ENCODE measurements at places on chromosomes 5 and 9.

- DNase-seq = peak; percentile 11
Observed at GRCh38 chr9:82555431-82556051, 507.4 kb downstream of the RASEF start.

DNA sequence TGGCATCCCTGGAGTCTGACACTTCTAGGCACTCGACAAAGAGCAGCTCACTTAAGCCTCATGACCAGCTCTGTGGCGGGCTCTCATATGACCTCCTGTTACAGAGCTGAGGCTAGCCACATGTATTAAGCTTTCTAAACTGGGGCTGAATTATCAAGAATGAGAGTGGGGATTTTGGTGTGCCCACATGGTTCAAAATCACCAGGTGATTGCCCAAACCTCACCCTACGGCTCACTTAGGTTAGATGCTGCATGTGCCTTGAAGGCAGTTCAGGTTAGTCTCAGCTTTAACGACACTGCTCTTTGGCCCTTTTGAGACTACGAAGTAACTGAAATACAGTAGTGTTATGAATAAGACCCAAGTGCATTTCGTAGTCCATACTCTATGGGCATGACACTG is 39.4 kb upstream of the SMIM32 start:
- DNase-seq = no peak

- no peak for DNase-seq
Observed at GRCh38 chr9:20427359-20427758, 194.9 kb downstream of the MLLT3 start.

DNA sequence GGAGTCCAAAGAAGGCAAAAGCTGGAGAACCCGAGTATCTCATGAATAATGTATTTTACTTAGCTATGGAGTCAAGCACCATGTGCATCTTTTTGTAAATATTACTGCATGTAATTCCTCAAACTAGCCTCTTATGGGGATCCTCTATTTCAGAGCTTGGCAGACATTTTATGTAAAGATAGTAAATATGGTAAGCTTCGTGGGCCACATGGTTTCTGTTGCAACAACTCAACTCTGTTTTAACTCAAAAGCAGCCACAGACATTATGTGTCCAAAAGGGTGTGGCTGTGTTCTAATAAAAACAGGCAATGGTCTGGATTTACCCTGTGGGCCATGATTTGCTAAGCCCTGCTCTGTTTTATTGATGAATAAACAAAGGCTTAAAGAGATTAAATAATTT is 17.3 kb downstream of the DAPK1 start:
- no peak for DNase-seq

DNA sequence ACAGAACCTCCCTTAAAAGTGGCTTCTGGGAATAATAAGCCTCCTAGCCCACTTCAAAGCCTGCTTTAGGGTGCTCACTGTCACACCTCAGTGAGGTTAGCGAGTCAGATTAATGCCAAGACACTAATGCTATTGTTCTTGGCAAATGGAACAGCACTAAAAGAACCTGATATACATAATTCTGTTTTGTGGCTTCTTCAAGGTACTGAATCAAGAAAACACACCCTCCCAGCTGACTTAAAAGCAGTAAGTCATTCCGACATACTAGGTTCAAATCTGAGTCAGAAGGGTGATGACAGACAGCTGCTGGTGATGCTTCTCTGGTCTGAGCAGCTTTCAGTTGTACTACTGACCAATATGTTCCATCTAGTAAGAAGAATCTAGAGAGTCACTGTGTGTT is 121.6 kb downstream of the OXCT1 start:
- no peak for DNase-seq

DNA sequence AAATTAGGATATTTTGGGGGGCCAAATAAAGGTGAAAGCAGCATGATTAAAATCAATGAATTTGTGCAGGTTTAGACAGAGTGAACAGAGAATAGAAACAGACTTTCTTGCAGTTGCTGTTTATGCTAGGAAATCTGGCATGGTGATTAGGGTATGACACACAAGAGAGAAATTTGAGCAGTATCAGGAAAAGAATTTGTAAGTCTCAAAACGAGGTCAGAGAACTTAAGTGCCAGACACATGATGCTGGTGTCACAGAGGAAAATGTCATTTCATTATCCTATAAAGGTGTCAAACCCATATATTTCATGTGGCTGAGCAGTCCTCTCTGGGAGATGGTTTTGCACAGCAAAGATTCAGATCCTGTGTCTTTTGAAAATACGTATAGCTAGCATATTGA is 15.7 kb downstream of the LVRN start:
- DNase-seq = no peak

DNA sequence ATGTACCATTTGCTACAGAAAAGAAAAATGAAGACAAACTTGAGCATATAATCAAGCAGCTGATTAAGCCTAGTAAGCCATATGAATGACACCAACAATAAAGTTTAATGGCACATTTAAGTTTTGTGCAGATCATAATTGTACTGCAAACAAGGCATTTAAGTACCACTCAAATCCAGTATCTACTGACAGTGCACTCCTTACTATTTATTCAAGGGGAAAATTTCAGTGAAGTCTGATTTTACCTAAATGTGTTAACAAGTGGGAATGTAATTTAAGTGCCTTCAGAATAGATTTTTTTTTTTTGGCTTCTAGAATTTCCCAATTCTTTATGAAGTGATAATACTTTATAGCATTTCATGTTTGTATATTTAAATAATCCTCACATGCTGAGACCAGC is 341.0 kb upstream of the POU5F2 start:
- DNase-seq = no peak

- no peak for DNase-seq
Observed at GRCh38 chr5:36573438-36573837, 33.0 kb upstream of the SLC1A3 start.

DNA sequence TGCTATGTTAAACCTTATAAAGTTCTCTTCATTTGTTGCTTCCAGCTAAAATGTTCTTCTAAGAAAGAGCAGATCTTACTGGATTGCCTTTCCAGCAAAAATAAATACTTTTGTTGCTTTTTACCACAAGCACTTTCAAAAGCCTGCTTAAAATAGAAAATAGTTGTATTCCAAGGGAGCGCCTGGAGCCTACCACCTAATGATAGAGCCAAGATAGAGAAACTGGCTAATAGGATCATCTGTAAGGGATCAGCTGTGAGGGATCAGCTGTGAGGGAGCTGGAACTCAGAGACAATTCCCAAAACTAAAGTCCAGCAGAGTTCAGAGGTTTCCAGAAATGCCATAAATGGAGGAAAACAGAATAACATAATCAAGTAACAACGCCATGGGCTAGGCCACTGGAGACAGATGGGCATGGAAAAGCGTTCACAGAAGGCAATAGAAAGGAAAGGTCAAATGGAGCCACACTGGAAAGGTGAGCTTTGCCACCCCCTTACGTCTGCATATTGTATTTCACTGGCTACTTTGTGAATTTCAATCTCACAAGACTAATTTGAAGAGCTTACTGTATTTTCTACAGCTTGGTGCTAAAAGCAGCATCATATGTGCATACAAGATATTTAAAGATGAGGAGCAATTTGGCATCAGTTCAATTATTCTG is 140.6 kb upstream of the TLE4 start:
- no peak for DNase-seq

GRCh38 chr5:37015795-37016666 is 139.5 kb downstream of the NIPBL start:
- DNase-seq = no peak

GRCh38 chr5:125160787-125161502 is 414.5 kb upstream of the ZNF608 start:
- DNase-seq = peak; percentile 41

DNA sequence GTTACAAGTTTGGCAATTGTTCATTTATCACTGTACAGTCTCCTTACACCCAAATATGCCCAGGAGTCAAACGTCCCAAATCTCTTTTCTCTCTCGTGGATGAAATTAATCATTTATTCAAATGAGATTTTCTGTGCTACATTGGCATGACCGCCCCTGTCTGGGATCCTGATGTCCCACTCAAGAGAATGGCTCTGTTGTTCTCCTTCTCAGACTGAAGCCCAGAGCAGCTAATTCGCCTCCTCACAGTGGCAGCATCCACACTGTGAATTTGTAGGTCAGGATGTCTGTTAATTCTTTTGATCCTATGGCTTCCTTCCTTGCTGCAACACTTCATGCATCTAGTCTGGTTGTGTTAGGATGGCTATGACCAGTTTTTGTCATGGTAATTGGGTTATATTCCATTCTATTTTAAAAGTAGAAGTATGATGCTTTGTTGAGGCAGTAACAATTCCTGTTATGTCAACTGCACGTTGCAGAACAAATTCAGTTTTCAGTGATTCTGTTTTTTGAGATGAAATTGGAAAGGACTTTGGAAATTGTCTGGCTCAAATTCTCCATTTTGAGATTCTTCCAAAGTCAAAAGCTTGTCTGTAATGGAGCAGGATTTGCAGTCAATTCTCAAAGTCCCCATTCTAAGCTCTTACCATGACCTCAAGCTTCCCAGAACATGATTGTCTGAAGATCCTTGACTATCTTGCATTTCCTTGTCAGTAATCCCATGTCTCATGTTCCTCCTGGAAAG is 141.5 kb upstream of the GAS1 start:
- no peak for DNase-seq

DNA sequence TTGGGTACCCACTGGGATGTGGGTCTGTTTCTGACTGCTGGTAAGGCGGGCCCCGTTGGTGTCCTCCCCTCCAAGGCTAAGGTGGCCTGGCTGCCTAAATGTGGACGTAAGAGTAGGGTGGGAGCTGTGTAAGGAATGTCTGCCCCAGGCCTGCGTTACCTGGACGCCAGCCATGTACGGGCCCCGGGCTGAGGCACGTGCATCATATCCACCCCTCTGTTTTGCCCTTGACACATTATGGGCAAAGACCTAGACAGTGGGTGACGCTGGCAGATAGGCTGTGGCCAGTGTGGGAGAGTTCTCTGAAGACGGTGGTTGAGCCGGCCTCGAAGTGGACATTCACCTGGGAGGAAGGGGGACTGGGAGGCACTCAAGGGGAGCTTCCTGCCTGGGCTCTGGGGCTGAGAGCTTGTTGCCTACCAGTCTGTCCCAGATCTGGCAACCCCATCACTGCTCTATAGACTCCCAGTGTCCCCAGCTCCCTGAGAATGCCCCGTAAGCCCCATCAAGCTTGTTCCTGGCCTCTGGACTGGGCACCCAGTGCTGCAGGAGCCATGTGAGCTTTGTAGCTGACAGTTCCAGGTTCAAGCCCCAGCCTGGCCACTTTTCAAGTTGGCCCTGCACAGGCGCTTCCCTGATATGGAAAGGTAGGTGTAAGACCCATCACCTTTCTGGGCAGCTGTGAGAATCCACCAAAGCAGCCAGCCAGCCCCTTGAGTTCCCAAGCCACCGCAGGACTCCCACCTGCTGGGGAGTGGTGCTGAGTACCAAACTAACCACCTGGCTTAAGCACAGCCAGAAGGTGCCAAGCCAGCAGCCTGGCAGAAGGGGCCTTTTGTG is 3.2 kb upstream of the PRR7 start:
- DNase-seq = peak; percentile 18

GRCh38 chr5:40494631-40495236 is 185.0 kb upstream of the PTGER4 start:
- no peak for DNase-seq

DNA sequence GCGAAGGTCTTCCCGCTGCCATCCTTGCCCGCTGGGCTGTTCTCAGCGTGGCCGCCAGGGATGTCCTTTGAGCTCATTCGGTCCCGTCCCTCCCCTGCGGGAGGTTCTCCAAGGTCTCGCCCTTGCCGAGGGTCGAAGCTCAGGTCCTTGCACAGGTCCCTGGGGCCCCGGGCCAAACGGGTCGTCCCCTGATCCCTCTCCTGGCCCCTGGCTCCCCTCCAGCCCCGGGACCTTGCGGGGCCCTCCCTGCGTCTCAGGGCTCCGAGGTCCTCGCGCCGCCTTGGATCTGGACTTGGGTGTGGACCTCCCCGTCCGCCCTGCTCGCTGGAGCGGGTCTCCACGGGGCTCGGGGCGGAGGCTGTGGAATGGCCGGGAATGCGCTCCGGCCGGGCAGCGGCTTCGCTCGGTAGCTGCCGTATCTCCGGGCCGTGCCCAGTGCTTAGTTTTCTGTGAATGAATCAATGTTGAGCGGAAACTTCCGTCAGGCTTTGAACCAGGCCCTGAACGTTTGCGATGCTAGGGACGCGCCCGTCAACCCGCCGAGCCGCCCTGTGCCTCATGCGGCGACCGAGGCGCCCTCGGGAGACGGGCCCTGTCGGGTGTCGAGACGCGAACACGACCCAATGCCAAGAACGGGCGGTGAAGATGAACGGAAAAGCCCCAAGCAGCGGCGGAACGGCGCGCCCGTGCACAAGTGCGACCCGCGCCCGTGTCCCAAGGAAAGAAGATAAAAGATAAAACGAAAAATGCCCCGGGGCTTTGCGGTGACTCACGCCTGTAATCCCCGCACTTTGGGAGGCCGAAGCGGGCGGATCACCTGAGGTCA is 780 bp downstream of the RNU6ATAC start:
- DNase-seq = peak; percentile 68

- DNase-seq = peak; percentile 85
Observed at GRCh38 chr5:81233080-81233634, at the start of gene CKMT2. CKMT2 (plus strand) TSS chr5:81233322; CDS start chr5:81251133, 17,811 bp downstream.

GRCh38 chr5:169978714-169979113 is 1.6 kb downstream of the INSYN2B start:
- no peak for DNase-seq

DNA sequence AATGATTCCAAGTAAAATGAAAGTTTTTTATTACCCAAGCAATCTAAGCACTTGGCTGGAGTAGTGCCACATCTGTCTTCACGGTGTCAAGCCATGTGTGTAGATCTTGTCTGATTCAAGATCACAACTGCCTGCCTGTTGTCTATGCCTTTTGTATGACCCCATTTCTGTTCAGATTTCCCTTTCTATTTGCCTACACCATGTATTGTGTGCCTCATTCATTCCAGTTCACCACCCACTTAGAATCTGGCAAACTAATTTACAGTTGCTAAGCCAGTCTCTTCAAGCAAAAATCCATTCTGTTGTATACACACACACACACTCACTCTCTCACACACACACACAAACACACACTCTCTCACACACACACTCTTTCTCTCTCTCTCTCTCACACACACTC is 33.7 kb downstream of the GLDC start:
- no peak for DNase-seq

- no peak for DNase-seq
Observed at GRCh38 chr9:117344892-117345660, 69.8 kb downstream of the ASTN2 start.

DNA sequence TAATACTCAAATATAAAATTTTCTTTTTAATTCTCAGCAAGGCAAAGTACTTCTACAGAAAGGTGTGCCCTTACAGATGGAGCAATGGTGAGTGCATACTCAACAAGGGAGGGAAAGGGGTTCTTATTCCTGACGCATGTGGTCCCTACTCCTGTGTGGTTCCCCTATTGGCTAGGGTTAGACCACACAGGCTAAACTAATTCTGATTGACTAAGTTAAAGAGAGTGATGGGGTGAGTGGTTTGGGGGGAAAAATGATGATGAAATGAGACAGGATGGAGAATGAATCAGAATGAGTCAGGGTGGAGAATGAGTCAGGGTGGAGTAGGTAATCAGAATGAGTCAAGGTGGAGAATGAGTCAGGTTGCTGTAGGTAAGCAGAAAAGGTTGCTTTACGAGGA is 22.9 kb upstream of the HMGCS1 start:
- DNase-seq = no peak

DNA sequence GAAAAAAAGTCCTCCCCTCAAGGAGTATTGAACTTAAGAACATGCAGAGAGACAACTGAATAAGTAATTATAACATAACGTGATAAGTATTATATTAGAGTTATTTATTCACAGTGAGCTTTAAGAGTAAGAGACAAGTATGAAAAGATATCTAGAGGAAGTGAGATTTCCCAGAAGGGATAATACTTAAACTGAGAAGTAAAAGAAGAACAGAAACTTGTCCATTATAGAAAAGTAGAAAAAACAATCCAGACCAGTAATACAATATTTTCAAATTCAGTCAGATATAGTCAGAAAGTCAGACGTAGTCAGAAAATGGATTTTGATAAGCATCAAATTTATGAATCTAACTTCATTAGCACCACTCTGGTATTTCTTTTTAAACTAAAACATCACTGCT is 613.0 kb upstream of the CCNG1 start:
- DNase-seq = no peak

All from pancreas (tissue), 10 donors.